ENCODE measurements at places on chromosomes 1 and 21.

DNA sequence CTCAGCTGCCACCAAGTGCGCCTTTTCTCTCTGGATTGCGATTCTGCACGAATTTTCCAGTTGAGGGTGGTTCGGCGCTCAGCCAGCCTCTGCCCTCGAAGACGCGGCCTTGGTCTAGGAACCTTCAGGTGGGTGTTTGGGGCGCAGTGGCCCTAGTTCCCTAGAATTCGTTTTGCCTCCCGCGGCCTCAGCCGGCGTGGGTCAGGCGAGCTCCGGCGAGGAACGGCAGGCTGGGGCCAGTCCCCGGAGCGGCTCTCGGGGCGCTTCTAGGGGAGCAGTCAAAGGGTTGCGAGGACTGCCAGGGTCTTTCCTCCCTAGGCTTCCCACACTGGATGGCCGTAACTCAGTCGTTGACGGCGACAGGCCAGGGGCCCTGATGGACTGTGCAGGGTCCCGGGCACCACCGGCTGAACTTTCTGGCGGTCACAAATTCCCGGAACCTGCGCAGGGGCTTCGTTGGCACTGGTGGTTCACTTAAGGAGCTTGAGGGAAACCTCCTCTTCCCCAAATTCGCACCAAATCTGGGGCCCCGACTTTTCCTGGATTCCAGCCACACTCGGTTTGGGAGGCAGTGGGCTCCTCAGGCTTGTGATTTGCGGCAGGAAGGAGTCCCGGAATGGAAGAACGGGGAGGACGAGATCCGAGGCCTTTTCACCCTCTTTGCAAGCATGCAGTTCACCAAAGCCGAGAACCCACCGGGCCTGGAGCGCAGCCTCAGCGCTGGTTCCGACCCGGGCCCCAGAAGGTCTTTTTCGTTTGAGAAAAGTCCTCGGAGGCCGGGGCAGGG, 1.2 kb downstream of the DMBX1 start:
- DNase-seq, result no peak

DNA sequence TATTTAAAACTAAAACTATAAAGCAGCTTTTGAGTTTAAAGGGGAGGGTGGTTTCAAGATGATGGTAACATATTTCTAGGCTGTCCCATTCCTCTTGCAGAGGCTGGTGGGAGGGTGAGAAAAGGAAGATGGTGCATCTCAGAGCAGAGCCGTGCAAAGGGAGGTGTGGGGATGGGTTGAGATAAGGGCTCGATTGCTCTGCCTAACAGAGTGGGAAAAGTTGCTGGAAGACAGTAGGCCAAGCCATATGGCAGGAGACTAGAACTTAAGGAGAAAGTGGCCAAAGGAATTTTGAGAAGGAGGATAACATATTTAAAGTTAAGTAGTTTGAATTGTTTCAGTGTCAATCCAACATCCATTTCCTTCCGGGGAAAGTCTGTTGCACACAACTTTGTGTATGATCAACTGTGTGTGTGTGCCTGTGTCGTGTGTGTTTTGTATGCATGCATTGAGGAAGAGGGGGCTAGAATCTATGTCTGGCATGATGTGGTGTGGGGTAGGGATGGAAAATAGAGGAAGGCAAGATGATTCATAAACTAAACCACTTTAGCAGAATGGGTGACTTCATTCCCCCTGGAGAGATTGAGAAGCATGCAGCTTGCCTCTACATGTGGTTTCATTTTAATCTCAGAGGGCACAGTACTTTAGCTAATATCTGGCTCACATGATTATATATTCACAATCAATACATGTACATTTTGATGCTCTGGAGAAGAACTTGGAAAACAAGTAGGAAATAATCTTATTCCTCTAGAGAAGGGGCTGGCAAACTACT, 145.0 kb upstream of the DNAH14 start:
- no peak for DNase-seq

- DNase-seq, result no peak
Observed at GRCh38 chr1:15070145-15070748, 83.3 kb upstream of the TMEM51 start.

DNA sequence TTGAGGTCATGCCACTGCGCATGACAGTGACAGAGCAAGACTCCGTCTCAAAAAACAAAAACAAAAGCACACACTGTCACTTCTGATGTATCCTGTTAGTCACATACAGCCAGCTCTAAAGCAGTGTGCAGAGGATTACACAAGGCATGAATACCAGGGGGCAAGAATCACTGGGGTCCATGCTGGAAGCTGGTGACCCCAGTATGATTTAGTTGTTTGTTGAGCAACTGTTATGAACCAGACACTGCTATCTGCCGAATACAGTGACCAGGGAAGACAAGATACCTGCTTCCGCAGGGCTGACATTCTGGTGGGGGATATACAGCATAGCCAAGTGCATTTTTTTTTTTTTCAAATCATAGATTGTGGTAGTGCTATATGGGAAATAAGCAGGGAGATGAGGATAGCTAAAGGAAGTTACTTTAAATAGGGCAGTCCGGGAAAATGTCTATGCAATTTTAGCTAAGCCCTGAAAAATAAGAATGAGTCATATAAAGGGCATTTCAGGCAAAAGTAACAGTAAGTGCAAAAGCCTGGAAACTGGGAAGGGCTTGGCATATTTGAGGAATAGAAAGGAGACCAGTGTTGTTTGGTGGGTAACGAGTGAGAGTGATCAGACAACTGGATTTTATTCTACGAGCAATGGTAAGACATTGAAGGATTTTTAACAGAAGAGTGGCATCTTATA, 69.7 kb downstream of the ADSS2 start:
- no peak for DNase-seq

DNA sequence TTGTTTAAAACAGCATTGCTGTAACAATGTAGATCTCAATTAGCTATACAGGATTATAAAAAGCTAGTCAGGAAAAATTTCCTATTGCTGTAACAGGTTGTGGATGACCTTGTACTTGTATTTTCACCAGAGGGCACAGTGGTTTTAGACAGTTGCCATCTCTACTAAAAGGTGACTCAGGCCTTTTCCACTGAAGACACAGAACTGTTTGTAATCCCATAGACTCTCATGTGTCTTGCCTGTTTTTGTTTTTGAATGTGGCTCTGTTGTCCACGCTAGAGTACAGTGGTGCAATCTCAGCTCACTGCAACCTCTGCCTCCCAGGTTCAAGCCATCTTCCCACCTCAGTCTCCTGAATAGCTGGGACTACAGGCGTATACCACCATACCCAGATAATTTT, 5.9 kb downstream of the MTFR1L start:
- no peak for DNase-seq

DNA sequence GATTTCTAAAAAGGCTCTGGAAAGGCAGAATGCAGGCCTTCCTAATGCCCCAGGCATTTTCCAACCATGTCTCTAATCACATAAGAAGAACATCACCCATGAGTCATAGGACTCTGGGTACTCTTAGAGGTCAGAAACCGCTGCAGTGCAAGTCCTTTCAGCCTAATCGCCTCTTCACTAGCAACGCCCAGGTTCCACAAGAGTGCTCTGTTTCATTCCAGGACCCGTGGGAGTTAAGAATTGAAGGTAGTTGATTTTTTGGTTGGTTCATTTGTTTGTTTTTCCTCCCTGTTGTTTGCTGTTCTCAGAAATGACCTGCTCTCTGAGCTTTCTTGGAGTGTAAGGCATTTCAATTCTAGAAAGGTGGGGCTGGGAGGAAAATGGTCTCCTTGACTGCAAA, 123.2 kb downstream of the NR5A2 start:
- no peak for DNase-seq

DNA sequence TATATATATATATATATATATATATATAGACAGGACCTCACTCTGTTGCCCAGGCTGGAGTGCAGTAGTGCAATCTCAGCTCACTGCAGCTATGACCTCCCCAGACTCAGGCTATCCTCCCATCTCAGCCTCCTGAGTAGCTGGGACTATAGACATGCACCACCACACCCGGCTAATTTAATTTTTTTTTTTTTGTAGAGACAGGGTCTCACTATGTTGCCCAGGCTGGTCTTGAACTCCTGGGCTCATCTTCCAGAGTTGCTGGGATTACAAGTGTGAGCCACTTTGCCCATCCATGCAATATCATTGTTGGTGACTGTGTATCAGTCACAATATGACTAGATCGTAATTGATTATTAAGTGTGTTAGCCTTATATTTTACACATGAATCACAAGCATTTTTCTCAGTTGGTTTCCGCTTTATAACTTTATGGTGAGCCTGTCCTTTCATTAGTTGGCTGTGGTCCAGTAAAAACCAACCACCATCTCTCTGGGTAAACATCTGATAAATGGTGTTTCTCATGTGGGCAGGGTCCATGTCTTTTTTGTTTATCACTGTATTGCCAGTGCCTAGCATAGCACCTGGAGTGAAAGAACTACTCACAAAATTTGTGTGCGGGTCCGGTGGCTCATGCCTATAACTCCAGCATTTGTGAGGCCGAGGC, 63.6 kb downstream of the MYOM3 start:
- DNase-seq, result no peak

DNA sequence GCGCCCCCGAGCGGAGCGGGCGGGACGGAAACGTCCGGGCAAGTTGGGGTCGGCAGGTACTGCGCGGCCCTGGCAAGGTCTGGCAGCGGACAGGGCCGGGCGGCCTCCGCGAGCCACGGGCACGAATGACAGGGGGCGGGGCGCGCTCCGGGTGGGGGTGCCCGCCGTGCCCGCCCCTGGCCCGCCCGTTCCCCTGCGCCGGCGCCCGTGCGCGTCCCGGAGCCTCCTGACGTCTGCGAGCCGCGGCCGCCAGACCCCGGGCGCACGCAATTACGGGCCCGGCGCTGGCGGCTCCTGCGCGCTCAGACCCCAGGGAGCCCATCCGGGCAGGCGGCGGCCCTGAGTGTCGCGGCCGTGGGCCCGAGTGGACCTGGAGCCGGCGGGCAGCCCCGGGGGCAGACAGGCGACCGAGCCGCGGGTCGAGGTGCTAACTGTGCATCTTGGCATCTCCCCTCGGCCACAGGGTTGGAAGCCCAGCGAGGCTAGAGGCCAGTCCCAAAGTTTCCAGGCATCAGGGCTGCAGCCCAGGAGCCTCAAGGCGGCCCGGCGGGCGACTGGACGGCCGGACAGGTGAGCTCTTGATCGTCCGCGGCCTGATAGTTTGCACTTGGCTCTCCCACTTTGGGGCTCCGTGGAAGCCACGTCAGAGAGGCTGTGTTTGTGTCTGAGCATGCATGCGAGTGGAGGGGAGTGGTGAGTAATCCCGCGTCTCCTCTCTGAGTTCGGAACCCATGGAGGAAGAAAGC, 918 bp downstream of the MIB2 start:
- DNase-seq, result no peak

DNA sequence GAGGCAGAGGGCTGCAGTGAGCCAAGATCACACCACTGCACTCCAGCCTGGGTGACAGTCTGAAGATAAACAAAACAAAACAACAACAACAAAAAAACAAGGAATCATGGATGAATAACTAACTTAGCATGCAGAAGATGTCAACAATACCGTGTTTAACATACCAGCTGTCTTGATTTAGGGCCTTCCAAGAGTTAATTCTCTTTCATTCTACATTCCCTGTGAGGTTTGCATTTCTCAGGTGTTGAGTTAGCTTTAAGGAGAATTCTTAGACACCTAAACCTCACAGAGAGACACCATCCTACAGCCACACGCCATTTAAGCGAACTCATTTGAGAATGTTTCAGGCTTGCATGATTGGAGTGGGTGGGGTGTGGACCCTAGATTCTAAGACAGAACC, 363.1 kb upstream of the RUNX1 start:
- no peak for DNase-seq

GRCh38 chr1:59314776-59315528, 18.1 kb downstream of the FGGY start:
- DNase-seq, result no peak

DNA sequence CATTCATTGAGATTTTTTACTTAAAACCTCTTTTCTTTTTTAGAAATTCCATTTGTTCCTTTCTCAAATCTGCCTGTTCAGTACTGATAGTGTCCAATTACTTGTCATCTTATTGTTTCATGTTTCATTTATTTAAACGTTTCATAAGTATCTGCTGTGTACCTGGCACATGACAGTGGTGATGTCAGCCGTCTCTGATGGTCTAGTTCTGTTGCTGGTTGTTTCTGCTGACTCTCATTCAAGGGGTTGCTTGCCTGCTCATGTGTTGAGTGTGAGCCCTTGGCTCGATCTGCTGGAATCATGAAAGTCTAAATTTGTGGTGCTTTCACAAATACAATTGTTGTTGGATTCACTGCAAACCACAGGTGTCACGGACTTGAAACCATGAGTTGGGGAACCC, 25.5 kb upstream of the C2CD2 start:
- DNase-seq, result no peak

- peak; percentile 88 for DNase-seq
Observed at GRCh38 chr1:156160743-156161171, 7.4 kb downstream of the SEMA4A start.

GRCh38 chr1:153384958-153385580, 5.8 kb downstream of the S100A8 start:
- DNase-seq, result no peak

DNA sequence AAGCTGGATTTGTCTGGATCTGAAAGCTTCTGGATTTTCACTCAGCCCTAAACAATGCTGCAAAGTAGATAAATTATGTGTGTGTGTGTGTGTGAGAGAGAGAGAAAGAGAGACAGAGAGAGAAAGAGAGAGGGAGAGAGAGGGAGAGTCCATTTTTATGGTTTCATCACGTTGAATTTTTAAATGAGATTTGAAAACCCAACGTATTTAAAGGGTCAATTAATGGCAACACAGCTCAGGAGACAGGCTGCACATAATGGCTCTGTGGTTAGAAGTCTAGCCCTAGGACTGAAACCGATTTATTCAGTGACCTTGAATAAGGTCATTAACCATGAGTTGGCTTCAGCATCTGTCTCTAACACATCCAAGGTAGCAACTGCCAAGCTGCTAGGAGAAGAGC, 35.3 kb upstream of the FMN2 start:
- DNase-seq, result no peak

GRCh38 chr1:242456726-242457269, 67.7 kb downstream of the PLD5 start:
- DNase-seq, result no peak

GRCh38 chr1:229388897-229389580, 44.9 kb downstream of the ACTA1 start:
- DNase-seq, result no peak

DNA sequence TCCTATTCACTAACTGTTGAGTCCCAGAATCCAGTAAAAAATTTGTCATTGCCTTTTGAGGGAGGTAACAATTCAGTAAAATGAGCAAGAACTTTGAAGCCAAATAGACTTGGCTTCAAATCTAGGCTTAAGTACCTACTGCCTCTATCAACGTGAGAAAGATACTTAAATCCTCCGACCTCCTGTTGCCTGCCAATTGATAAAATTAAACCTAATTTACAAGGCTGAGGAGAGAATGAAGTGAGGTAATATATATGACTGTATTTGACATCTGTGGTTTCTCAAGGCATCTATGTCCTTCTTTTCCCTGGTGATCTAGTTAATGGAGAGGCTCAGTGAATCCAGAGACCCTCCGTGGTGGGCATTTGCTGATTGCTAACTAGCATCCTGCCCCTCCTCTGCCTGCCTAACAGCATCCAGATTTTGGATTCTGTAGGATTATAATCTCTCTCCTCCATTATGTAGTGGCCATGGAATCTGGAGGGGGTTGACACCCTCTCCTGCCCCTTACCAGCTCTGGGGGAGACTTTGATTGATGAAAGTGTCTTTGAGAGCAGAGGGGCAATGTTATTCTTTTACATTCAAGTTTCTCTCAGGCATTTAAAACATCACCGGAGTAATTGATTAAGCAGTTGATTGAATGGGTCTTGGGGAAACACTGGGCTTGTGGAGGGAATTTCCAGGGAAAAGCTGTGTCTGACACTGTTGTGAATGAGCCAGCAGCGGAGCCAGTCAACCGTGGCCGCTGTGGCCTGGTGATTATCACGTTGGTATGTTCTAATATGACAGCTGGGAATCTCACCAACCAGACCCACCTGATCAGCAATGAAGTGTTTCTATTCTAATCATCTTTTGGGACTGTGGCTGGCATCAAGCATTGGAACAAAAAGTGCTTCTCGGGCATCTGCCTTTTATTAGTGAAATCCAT, 140.7 kb upstream of the FAM78B start:
- DNase-seq, result no peak
